ENCODE measurements at places on chromosomes 11 and 22.

DNA sequence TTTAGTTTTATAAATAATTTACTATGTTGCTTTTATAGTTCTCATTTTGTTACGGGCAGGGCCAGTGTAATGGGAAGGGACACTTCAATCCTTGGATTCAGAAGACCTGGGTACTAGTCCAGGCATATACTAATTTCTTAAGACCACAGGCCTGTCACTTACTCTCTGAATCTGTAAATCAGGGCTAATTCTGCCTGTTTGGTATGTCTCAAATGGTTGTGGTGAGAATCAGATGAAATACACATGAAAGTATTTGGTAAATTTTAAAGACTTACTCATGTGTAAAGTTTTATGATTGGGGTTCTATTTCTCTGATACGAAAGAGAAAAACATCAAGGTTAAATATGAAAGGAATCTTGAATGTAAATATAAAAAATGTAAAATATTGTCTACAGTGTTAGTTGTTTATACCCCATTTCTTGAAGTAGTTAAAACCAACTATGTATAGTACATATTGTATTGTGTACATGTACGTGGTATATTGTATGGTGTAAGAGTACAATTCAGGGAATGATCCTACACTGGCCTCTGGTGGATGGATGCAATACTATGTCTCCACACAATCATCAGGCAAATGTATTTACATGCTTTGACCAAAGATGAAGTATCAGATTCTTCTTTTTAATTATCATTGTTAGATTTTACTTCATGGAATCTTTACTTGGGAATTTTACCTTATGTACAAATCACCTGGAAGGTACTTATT is 24.5 kb upstream of the RAG2 start:
- DNase-seq, result no peak

DNA sequence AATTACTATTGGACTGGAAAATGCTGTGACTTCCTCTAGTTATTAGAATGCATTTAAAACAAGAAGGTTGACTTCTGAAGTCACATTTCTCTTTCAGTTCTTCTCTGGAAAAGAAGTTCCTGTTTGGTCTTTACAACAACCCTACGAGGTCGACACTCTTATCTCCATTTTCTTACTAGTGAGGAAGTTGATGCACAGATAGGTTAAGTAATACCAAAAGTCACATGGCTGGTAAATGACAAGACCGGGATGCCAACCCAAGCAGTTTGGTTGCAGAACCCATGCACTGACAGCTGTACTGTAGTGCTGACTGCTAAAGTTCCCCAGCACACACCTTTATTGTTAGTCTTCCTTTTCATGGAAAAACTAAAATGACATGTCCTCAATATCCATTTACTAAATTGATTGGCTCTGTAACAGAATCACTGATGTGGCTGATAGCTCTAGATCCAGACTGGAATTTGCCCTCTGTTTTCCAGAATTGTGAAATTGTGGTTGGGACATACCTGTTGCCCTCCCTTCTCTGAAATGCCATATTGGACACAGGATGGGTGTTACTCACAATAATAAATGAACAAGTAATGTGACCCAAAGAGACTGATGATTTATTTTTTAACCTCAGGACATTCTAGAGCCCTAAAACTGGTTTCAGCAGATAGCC is 9.4 kb upstream of the TECTA start:
- DNase-seq, result no peak

DNA sequence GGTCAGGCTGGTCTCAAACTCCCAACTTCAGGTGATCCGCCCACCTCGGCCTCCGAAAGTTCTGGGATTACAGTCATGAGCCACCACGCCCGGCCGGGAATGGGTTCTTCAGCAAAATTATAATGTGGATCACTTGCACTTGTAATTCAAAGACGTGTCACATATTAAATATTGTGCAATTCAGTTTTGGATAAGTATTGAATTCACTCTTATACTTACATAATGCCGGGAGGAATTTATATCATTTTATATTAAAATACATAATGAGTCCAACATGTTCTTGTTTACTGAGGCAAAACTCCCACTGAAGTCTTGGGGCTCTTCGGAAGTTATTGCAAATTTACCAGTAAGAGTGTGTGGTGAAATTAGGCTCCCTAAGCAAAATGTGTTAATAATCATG is 635.2 kb upstream of the LUZP2 start:
- no peak for DNase-seq

GRCh38 chr11:6194065-6194581 is 4.9 kb upstream of the OR52W1 start:
- no peak for DNase-seq

DNA sequence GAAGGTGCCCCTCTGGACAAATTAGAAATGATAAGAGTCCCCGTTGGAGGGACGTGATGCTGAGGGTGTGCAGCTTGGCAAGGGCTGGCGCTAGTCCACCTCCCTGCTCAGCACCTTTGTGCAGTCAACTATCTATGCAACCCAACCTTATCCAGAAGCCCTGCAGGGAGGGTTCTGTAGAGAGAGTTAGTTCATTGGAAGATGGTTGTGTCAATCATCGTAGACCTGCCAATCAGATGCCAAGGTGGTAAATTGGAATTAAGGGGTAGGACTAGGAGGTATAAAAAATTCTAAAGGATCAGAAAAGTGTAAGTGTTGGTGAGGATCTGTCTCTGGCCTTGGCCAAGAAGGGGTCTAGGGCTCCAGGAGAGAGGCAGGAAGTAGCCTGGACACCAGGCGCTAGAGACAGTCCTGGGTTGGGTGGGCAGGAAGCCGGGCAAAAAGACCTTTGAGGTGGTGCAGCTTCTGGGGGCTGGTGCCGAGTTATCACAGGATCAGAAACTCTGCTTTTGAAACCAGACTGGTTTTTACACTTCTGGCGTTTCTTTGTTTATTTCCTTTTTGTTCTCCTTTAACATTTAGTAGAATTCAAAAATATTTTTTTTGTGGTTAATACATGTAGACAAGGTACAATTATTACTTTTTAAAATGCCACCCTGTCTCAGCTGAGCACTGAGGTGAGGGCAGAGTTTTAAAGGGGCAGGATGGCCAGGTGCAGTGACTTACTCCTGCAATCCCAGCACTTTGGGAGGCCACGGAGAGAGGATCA is 1.6 kb downstream of the C1QTNF6 start:
- DNase-seq, result no peak

GRCh38 chr11:68261006-68261405 is 10.8 kb downstream of the C11orf24 start:
- DNase-seq, result no peak

- no peak for DNase-seq
Measured at GRCh38 chr11:20493340-20493739, 105.8 kb downstream of the PRMT3 start.

GRCh38 chr11:12007769-12008737 is at the start of gene DKK3:
DKK3 (minus strand) TSS chr11:12008626; CDS start chr11:12008582, 44 bp downstream.
- DNase-seq, result no peak

- DNase-seq, result no peak
Measured at GRCh38 chr22:40463683-40464082, 93.3 kb downstream of the SGSM3 start.

DNA sequence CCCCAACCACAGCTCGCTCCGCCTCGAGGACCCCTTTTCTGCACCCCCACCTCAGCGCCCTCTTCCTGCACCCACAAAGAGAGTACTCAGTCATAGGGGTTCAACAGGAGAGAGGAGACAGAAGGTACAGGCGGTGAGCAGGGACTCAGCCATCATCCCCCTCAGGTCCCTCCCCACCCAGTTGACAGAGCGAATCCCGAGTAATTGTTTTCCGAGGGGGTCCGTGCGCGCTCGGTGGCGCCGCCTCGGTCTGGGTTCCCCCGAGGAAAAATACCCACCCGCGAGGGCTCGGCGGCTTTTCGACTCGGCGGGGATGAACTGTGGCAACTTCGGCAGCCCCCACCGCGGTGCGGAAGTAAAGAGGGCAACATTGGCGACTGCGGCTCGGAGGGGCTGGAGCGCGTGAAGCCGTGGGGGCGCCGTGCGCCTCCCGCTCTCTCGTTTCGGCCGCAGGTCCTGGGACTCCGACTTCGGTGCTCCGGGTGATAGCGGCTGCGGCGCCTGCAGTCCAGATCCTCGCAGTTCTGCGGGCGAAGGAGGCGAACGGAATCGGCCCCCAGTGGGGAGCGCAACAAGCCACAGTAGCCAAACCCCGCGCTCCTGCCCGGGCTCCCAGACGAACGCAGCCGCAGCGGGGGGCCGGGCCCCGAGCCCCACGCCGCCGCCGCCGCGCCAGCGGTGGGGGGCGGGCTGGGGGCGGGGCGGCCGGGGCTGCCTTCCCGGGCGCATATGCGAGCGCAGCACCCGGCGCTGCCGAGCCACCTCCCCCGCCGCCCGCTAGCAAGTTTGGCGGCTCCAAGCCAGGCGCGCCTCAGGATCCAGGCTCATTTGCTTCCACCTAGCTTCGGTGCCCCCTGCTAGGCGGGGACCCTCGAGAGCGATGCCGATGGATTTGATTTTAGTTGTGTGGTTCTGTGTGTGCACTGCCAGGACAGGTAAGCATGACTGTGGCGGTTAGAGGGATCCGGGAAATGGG is at the start of gene NELL1:
TSS of gene NELL1 (plus strand) at position 743 of the 976 bp plus-strand sequence.
- no peak for DNase-seq

- DNase-seq, result no peak
Measured at GRCh38 chr11:8527939-8528338, 66.1 kb downstream of the STK33 start.

DNA sequence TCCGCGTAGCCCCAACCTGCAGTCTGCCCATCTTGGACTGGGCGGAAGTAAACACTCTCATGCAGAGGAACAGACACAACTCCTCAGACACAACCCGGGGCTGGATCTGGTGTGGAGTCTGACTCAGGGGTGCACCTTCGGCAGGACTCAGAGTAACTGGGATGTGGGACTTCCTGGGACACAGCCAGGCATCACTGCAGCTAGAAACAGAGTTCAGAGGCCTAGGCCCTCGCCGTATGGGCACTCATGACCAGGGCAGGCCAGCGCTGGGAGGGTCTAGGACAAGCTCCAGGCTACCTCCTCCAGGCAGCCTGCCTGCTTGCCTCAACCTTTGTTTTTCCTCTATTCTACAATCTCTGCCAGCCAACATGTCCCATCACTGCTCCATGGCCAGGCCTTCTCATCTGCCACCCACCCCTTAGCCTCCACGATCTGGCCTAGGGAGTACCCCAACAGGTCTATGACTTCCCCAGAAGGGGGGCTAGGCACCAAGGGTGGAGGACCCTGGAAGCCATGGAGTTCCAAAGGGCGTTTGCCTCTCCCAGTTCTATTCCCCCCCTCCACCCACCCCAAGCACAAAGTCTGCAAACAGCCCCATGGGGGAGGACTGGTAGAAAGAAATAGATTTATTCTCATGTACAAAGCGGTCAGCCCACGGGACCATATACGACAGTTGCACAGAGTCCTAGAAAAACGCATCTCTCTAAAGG is 98.5 kb downstream of the PDE2A start:
- no peak for DNase-seq

DNA sequence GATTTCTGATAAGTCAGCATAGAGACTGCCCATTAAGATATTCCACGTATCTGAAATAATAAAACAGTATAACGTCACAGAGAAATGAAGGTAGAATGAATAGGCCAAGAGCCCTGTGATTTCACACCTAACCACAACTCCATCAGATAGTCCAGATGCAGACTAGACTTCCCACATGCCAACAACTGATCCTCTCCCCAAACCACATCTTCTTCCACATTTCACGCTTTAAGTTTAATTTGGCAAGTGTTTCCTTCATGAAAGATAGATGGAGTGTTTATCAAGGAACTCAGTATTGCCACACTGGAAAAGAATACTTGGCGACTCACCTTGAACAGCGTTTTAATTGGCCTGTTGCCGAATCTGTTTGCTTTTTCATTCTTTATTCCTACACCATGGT is 81.5 kb downstream of the MUC15 start:
- DNase-seq, result no peak

DNA sequence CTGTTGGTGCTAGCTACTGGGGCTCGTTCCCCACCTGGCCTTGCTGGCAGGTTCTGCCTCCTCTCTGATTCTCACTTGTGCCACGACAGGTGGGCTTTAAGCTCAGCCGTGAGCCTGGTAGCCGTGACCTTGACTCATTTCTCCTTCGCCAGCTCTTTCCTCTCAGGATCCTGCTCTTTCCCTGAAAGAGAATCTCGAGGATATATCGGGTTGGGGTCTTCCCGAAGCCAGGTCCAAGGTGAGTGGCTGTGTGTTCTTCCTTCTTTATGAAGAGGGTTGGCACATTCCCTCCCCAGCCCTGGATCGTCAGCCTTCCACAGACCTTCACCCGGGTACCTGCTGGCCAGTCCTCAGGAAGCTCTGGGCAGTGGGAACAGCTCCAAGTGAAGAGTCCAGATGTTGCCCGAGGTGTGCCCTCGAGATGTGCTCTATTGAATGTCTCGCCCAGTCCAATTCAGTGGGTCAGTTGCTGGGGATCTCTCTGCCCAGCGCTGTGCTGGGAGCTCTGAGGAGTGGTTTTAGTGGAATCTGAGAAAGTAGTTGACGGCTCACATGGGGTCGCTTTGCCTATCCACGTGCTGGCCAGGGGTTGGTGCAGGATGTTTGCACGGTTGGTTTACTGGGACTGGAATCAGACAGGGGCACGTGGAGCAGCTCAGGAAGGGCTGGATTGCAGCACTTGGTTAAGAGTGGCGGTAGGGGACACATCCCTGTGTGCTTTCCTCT is 1.4 kb downstream of the ZNF74 start:
- DNase-seq, result no peak

DNA sequence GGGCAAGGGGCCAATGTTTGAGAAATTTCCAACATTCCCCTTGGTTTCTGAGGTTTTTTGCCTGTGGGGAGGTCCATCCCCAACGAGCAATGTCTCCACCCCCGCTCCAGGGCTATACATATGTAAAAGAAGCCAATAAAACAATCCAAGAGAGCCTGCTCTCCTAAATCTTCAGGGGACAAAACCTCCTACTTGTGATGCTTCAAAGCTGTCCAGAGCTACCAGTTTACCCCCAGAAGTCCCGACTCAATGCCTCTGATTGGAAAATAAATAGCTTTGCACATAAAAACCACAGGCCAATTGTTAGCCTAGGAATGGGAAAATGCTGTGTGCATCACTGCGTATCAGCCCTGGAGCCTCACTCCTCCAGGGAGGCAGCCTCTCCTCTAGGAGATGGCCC is 66.0 kb upstream of the PAX6 start:
- no peak for DNase-seq

All from cortex of kidney (tissue), 1 donor.